ENCODE measurements at places on chromosomes 4 and X.

DNA sequence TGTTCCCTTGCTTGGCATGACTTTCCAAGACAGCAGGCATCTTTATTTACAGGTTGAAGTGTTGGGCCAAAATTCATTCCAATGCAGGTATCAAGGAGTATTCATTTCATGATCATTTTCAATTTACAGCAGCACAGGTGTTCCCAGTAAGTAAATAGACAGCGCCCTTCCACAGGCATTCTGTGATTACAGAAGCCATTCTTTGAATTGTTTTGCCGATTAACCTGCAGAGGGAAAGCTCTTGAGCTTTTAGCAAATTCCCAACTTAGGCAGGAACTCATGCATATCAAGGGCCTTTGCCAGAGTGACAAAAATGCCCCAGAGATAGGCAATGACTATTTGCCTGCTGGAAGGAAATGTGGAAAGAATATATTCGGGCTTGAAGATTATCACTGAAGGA, 6.8 kb downstream of the TXK start:
- DNase-seq = no peak

- no peak for DNase-seq
Observed at GRCh38 chr4:104351706-104352105, 143.0 kb downstream of the CXXC4 start.

- DNase-seq = peak; percentile 98
Observed at GRCh38 chrX:72572248-72573157, at the start of gene HDAC8. Gene HDAC8 (minus strand): TSS chrX:72572843. CDS start chrX:72572761, 82 bp downstream.

DNA sequence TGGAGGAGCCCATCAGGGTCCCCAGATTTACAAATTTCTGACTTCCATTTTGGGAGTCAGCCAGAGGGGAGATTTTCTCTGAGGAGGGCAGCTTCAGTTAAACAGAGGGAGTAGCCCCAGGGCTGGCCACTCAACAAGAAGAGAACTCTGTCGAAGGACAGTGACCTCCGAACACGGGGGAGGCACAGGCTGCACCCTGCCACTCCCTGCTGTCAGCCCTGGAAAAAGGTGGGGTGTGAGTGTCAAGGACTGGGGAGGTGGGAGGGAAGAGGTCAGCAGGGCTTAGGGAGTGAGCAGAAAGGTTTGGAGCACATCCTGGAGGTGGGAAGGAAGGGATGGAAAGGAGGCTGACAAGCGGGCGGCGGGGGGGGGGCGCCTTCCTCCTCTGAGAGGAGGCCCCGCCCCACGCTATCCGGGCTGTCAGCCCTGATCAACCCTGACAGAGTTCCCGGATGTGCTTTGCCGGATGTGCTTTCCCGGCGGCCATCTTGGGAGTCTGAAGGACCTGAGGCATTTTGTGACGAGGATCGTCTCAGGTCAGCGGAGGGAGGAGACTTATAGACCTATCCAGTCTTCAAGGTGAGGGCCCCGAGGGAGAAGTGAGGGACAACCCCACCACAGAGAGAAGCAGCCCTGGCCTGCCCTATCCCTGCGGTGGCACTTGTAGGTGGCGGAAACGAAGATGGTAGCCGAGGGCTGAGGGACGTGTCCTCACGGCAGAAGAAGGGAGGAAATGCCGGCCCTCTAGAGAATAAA, at the start of gene MAGEC1:
TSS of gene MAGEC1 (plus strand) at position 495 of the 756 bp plus-strand sequence. CDS start 1,179 bp downstream, outside the sequence.
- DNase-seq = peak; percentile 33

- DNase-seq = no peak
Observed at GRCh38 chrX:53449632-53450031, 15.5 kb upstream of the HSD17B10 start.

- no peak for DNase-seq
Observed at GRCh38 chr4:56804551-56804950, 16.9 kb downstream of the SPINK2 start.

DNA sequence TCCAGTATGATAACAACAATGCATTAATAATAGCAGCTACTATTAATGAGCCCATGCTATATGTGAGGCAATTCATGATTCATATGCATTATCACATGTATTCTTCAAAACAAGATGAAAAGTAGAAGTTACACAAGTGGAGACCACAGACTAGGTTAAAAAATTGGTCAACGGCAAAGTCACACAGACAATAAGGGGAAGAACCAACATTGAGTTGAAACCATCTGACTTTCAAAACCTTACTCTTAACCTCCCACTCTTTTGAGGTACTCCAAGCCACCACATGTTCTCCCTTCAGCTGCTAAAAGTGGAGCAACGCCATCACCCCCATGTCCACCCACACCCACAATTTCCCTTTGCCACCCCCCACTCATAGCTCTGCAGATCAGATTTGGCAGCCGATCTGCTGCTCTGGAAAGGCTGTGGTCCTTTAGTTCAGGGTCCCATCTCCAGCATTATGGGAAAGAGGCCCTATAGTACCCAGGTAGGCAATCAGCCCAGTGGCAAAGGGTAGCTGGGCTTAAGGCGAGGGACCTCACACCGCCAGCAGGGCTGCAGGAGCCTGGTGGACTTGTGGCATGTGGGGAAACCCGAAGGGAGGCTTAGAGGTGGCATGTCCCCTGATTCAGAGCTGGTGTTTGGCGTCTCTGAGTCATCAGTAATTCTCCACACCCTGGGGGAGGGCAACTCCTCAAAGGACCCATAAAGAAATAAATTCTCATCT, 33.5 kb upstream of the CYBB start:
- DNase-seq = no peak

DNA sequence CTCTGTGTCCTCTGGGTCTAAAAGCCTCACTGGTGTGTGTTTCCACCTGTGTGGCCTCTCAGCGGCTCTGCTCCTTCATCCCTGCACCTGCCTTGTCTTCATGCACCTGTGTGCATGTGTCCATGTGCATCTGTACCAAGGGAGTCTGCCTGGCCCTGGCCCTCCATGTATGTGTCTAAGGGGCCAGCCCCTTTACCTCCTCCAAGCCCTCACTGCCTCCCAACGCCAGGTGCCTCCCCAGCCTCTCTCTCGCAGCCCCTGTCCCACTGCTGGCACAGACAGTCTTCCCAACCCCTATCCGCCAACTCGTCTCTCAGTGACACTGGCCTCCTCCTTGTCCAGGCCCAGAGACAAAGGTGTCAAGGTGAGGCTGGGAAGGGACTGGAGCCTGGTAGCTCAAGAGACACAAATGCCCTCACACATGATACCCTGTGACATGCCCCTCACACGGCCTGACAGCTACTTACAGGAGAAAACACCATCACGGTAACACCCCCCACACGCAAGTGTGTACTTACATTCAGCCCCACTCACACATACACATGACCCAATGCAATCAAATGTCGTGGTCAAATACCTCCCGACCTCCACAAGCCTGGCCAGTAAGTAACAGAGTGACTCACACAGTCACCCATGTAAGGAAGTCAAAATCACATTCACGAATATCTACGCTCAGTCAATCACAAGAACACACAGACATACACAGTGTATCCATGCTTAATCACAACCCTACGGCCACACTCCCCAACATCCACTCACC, 11.4 kb downstream of the L1CAM start:
- DNase-seq = no peak
